ENCODE measurements at places on chromosomes 7 and 10.

- no peak for DNase-seq
Measured at GRCh38 chr10:76554478-76554877, 1083.1 kb downstream of the KCNMA1 start.

DNA sequence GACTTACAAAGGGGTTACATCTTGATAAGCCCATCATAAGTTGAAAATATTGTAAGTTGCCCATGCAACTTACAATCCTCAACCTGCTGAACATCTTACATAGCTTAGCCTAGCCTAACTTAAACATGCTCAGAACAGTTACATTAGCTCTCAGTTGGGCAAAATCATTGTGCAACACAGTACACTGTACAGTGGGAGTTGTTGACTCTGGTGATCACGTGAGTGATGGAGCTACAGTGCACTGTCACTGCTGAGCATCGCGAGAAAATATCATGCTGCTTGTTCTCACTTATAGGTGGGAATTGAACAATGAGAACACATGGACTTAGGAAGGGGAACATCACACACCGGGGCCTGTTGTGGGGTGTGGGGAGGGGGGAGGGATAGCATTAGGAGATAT is 214.9 kb upstream of the ZMIZ1 start:
- no peak for DNase-seq

- DNase-seq: no peak
Measured at GRCh38 chr7:158016180-158017097, 571.2 kb downstream of the PTPRN2 start.

DNA sequence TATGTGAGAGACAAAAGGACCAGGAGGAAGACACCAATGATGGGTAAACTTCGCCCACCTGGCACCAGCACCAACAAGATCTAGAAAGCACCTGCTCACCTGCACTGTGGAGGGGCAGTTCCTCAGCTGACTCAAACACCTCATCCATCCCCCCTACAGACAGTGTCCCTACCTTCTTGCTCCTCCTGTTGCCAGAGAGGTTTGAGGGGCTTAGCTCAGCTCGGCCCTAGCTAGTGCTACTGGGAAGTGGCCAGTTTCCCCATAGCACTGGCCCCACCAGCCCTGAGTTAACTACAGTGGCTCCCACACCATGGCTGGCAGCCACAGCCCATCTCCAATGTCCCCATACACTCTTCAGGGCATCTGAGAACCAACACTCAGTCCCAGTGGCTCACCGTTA is 70.8 kb downstream of the GRID1 start:
- DNase-seq: no peak

DNA sequence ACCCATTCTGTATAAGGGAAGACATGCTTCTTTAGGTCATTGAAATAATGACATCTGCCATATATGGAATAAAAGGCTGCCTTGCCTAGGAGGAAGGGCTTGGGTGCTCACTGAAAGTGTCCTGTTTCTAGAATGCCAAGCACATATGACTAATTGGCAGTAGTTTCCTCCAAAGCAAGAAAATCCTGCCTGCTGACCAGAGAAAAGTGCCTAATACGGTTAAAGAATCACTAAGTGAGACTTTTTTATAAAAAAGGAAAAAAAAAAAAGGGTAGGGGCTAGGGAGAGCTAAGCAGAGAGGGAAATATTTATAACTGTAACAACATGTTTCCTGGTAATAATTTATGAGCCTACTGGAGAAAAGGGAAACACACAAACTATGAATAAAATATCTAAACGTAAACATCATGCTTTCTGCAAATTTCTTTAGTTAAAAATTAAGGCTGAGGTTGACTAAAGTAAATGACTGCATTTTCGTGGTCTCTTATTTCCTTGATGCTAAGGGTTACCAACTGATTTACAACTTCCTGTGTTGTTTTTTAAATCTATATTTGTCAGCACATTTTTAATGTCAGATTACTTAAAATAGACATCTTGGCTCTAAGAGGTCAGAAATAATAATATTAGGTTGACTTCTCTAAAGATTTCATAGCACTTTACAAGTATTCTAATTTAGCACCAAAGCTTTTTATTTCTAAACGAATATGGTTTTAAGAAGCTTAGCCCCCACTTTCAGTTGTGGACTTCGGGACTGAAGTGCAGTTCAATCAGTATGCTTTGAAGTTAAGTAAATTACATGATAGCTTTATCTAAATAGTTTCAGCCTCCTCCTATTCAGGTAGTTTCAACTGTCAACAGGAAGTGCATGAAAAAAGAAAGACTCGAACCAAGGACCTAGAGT is 89.6 kb downstream of the CABCOCO1 start:
- no peak for DNase-seq

DNA sequence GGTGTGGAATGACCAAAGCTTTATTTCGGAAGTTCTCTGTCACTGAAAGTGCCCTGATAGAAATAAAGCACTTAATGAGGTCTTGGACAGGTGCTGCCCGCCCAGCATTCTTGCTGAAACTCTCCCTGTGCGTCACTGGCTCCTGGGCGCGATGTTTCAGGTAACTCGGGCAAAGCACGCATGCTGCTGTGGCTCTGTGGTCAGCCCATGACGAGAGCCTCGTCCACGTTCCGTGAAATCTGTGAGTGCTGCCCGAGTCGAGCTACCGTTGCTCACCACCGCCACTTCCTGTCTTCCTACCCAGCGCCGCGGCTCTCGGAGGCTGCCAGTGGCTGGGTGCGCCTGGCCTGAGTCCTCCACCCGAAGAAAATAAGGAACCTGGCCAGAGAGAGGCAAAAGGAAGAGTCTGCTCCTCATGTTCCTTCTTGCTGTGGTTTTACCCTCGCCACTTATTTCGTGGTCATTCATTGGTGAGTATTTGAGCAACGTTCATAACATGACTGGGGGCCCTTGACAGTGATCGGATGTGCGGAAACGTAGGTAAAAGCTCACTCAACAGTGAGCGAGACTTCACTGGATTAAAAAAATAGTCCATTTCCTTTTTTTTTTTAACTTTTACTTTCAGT is 95.5 kb downstream of the MAP3K8 start:
- DNase-seq: no peak

DNA sequence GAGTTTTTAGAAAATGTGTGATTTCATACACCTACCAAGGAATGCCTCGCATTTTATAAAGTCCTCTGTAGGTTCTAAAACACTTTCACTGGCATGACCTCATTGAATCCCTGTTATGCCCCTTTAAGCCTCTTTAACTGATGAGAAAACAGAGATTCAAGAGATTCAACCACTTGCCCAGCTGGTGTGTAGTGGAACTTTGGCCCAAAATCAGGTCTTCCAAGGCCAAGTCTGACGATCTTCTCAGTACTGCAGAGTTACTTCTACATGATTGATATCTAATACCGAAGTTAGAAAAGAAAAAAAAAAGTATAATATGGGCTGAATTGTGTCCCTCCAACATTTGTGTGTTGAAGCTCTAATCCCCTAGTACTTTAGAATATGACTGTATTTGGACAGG is 202.0 kb downstream of the WDR11 start:
- DNase-seq: no peak

GRCh38 chr7:87590578-87590977 is 10.1 kb downstream of the ABCB1 start:
- no peak for DNase-seq

GRCh38 chr7:131899271-131900030 is 343.0 kb upstream of the PODXL start:
- no peak for DNase-seq

DNA sequence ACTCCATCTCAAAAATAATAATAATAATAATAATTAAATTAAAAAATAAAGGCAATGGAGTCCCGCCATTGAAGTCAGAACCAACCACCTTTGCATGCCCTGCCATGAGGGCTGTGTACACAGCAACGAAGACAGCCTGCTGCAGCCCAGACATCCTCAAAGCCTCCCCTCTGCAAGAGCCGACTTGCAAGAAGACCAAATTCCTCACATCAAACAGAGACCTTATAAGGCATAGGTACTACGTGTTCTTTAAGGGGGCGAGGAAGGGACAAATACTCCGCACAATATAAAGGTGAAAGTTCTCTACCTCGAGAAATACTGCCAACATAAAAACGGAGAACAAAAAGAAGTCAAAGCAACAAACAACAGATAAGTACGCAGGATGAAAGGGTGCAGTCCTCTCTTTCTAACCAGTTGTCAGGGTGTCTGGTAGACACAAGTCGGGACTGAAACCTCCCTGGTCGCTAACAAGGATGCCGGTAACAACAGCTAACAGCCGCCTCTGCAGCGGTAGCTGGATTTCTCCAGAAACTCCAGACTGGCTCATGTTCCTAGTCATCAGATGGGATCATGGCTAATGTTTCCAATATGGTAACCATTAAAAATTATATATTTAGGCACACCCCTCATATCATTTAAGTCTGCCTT is 23.6 kb downstream of the FGFR2 start:
- no peak for DNase-seq

DNA sequence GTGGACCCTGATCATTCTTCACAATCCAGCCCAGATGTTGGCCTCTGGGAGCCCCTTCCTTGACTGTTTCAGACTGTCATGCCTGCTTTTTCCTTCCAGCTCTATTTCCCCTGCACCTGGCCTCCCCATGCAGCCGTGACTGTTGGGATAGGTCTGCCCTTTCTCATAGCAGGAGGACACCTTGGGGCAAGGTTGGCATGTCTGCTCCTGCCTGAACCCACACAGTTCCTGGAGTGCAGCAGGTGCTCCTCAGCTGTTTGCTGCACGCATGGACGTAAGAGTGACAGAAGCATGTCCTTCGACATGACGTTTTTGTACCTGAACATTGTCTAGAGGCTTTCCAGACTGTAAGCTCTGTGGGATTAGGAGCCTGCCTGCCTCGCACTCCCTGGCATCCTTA is 24.0 kb downstream of the POR start:
- DNase-seq: no peak

DNA sequence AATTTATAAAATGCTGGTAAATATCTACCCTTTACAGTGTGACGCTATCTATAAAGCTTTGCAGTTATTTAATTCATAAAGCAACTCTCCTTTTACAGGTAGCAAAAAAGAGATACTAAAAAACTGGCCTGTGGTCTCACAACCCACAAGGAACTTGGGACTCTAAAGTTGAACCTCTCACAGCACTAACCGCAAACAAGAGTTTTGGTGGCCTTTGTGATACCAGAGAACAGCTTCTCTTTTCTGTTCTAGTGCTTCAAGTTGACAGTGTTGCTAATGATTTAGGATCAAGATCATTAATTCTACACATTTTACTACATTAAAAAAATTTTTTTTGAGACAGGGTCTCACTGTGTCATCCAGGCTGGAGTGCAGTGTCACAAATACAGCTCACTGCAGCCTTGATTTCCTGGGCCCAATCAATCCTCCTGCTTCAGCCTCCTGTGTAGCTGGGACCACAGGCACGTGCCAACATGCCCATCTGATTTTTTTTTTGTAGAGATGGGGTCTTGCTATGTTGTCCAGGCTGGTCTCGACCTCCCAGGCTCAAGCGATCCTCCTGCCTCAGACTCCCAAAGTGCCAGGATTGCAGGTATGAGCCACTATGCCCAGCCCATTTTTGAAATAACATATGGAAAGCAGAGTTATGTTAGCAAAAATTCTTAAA is 56.0 kb upstream of the ST8SIA6 start:
- DNase-seq: no peak

GRCh38 chr7:27051451-27051850 is 44.3 kb downstream of the HOXA1 start:
- DNase-seq: no peak

GRCh38 chr7:48964074-48964473 is 39.7 kb downstream of the CDC14C start:
- no peak for DNase-seq

GRCh38 chr7:108037741-108038140 is 34.8 kb upstream of the LAMB1 start:
- DNase-seq: no peak

- DNase-seq: no peak
Measured at GRCh38 chr10:110399965-110400933, 95.5 kb upstream of the SMNDC1 start.

DNA sequence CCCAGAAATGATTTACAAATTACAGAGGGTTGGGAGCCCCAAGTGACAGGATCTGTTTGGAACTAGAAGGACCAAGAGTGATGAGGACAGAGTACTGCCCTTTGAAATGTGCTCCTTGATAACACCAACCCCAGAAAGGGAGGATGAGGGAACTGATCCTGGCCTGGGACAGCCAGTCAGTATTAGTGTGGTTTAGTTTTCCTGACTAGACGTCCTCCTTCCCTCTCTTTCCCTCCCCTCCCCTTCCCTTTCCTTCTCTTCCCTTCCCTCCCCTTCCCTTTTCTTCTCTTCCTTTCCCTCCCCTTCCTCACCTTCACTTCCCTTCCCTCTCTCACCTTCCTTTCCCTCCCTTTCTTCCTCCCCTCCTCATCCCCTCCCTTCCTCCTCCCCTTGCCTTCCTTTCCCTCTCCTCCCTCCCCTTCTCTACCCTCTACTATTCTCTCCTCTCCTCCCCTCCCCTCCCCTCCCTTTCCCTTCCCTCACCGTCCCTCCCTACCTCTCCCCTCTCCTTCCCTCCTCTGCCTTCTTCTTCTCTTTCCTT is 31.0 kb upstream of the BICC1 start:
- DNase-seq: no peak

DNA sequence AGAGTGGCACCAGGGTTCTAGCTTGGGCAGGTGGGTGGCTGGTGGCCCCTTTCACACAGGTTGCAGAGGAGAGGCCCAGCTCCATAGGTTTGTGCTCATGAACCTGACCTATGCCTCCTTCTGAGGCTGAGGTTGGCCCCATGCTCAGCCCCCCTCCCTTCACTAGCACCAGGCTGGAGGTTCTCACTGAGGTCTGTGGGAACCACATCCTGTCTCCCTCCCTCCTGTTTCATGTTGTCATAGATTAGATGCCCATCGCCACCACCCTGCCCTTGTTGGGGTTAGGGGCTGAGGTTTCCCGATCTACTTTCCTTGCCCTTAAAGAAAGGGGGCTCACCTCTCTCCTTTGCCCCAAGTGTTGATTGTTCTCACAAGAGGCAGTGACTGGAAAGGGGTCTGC is 14.7 kb downstream of the NEUROG3 start:
- DNase-seq: no peak

DNA sequence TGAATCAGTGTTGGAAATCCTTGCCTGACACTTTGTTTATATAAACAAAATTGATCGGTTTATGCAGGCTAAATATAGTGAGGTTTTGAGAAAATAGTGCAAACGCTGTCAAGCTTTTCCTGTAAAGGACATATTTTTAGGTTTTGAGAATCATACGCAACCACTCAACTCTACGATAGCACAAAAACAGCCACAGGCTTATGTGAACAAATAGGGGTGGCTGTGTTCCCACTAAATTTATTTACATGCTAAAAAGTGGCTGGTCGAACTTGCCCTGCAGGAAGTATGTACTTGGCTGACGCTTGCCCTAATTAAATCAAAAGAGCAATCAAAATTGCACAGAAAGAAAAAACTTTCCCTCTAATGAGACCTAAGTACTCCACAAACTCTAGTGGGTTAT is 234.7 kb upstream of the CACNA2D1 start:
- no peak for DNase-seq

GRCh38 chr10:48900371-48900801 is 39.3 kb downstream of the LRRC18 start:
- no peak for DNase-seq

DNA sequence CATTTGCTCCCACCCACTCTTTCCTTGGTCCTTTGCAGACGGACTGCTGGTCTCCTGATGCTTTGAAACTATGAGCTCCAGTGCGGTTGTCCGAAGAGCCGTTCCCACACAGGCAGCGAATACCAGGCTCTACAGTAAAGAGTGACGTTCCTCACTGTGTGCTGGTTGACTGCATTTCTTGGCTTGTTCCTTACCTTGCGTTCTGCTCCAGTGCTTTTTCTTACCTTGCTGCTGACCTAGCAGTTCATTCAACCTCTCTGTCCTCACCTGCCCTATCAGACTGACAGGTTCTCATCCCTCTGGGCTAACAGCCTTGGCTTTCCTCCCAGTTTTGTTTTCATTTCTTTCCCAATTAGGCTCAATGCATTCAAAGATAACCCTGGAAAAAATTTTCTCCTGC is 214.8 kb downstream of the TMEM178B start:
- DNase-seq: no peak

All from T1000 (cell line).